ENCODE measurements at places on chromosomes 4 and X.

DNA sequence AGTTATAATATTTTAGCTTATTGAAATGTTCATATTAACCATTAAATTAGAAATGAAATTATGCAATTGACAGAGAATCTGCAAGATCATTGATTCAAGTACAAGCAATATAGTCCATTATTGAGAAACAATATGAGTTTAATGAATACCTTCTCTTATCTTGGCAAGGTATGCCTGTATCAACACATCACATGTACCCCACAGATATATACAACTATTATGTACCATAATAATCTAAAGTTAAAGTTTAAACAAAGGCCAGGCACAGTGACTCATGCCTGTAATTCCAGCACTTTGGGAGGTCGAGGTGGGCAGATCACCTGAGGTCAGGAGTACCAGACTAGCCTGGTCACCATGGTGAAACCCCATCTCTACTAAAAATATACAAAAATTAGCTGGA is 514.7 kb downstream of the PCDH7 start:
- no peak for DNase-seq

GRCh38 chrX:134803551-134804183 is 145.4 kb upstream of the PLAC1 start:
- DNase-seq = no peak

- DNase-seq = no peak
These were observed 185.8 kb upstream of the C1QTNF7 start for GRCh38 chr4:15242021-15242420.

DNA sequence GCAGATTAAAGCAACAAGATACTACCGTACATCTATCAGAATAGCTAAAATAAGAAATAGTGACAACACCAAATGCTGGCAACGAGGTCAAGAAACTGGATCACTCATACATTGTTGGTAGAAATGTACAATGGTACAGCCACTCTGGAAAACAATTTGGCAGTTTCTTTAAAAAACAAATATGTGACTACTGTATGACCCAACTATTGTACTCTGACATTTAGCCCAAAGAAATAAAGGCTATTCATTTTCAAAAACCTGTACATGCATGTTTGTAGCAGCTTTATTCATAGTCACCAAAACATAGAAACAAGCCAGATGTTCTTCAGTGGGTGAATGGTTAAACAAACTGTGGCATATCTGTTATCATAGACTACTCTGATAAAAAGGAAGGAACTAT is 8.2 kb downstream of the CLCN3 start:
- peak; percentile 52 for DNase-seq

GRCh38 chrX:37905436-37906147 is 58.2 kb upstream of the DYNLT3 start:
- no peak for DNase-seq

DNA sequence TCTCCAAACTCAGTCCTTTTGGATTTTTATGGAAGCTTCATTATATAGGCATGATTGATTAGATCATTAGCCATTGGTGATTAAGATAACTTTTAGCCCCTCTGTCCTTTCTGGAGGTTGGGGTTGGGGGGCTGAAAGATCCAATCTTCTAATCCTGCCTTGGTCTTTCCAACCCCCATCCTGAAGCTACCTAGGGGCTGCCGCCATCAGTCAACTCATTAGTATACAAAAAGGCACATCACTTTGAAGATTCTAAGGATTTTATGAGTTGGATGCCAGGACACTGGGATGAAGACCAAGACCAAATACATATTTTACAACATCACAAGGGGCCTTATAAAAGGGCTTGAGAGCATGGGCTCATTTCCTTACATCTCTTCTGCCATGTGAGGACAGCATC is 47.5 kb downstream of the CYTL1 start:
- no peak for DNase-seq

DNA sequence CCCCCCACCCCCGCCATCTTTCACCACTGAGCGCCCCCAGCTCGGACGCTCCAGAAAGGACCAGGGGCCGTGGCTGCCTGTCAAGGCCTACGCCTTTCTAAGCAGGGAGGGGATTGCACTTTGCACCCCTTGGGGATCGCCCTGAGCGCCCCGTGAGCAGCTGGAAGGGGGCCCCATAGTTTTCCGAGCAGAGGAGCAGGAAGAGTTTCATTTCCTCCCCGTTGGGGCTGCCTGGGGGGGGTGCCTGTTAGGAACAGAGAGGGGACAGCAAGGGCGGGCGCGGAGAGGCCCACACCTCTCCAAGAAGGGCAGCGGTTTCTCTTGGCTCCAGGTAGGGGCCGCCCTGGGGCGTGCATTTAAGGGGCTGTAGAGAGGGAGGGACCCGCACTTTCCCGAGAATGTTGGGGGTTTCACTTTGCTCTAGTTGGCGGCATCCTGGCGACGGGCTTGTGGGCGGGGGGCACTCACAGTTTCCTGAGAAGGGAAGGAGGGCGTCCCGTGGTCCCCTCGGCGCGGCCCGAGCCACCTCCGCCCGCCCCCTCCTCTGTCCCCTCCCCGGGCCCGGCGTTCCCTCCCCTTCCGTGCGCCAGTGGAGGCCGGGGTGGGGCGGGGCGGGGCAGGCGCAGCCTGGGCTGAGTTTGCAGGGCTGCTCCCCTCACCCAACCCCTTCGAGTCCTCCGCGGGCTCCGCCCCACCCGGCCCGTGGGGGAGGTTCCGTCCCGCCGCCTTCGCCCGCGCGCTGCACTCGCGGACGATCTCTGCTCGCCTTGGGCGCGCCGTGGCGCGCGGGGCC is 82.3 kb upstream of the CD99 start:
- DNase-seq = peak; percentile 56

GRCh38 chr4:123659730-123660129 is 263.1 kb downstream of the SPRY1 start:
- DNase-seq = no peak

DNA sequence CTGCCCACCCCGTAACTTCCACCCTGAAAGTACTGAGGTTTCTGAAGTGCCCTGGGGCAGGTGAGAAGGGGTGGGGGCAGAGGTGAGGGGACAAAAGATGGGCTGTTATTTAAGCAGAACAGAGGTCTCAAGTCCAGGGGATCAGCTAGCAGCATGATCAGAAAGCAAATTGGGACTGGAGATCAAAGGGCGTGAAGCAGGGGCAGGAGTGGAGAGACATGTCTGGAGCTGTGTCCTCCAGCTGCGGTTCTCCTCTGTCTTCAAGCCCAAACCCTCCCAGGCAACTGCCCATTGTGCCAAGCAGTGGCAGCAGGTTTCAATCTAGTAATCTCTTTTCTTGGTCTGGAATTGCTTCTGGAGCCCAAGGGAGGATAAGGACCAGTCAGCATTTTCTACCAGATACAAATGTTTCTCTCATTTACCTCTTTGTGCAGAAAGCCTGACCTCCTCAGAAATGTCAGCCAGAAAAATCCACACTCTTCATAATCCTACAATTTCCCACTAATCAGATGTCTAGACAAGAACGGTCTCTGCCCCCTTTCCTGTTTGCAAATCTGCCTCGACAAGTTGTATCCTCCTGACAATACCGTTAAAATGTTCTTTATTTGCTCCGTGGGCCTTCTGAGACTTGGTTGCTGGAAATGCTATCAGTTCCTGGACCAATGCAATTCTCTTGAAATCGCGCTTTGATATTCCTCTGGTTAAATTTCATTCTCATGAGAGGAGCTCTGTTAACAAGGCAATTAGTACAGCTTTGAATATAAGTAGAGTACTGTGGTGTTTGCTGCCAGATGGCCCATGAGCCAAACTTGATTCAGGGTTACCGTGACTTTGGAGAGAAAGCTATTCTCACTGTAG is 23.2 kb upstream of the RASL11B start:
- no peak for DNase-seq

DNA sequence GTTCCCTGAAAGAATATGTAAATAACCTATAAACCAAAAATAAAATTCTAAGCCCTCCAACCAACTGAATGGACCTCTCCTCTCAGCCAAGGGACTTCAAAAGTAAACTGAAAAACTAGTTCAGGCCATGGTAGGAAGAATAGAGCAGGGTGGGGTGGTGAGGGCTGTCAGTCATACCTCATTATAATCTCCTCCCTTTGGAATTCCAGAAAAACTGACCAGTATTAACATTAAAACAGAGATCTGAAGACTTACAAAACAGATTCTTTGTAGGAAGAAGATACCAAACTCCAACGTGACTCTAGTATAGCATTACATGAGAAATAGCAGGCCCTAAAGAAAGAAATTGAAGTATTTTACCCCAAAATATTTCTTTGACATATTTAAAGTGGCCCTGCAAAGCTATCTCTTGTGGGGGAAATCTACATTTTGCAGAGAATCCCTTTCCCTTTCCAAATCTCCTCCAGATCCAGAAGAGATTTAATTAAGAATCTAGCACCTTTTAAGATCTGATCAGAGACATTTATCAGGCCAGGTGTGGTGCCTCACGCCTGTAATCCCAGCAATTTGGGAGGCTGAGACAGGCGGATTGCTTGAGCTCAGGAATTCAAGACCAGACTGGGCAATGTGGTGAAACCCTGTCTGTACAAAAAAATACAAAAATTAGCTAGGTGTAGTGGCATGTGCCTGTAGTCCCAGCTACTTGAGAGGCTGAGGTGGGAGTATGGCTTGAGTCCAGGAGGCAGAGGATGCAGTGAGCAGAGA is 15.1 kb downstream of the TBC1D9 start:
- no peak for DNase-seq

DNA sequence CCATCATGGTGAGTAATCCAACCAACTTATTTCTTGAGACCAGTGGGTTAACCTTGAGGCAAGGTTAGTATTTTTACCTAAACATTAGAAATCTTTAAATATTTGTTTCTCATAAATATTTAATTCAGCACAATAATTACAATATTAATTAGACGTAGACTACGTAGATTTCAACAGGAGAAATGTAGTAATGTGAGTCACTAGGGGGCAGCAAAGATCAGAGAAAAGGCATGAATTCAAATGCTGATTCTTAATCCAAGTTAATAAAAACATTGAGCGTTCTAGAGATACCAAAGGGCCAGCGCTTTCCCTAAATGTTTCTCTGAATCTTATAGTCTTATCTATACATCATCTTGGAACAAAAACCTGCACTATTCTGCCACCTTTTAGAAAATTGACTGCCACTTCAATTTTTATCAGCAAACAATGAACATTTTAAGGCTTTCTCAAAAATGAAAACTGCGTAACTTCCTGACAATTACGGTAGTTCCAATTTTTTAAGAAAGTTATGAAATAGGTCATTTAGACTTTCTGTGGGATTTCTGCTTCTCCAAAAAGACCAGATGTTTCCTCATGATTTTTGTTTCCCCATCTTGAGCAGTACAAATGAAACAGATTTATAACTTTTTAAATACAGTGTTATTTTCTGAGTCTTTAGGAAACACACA is 180.7 kb downstream of the GASK1B start:
- DNase-seq = peak; percentile 78

Measured in hematopoietic multipotent progenitor cell treated with erythropoietin and hydrocortisone succinate and interleukin-3 and kit ligand, for 17 days (in vitro differentiated cells).